Activated gamma-delta T cell (primary cell): ENCODE measurements at places on chromosomes 6 and 20.

GRCh38 chr20:57651881-57652605, 31.8 kb upstream of the ZBP1 start:
- no peak for DNase-seq

DNA sequence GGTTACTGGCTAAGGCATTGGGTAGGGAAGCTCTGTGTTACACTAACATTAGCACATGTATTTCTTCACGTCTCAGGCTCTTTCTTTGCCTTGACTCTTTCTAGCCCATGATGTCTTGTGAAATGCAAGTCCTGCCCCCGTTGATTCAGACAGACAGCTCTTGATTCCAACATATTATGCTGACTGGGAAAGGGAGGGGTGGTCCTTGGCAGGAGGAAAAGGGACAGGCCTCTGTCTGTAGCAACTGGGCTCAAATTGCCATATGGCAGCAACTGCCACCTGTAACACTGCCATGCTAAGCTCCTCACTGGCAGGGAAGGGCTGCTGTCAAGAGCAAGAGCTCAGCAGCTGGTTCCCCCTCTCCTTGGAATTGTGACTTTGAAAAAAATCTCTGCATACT, 5.7 kb upstream of the KCNK15 start:
- DNase-seq: no peak

GRCh38 chr6:45607798-45608197, 230.1 kb upstream of the SUPT3H start:
- DNase-seq: no peak

- no peak for DNase-seq
These were observed 82.6 kb upstream of the DST start for GRCh38 chr6:56725254-56725653.

- no peak for DNase-seq
These were observed 18.2 kb upstream of the SASH1 start for GRCh38 chr6:148324297-148324985.

GRCh38 chr6:35532126-35532525, 19.4 kb upstream of the TULP1 start:
- DNase-seq: no peak

DNA sequence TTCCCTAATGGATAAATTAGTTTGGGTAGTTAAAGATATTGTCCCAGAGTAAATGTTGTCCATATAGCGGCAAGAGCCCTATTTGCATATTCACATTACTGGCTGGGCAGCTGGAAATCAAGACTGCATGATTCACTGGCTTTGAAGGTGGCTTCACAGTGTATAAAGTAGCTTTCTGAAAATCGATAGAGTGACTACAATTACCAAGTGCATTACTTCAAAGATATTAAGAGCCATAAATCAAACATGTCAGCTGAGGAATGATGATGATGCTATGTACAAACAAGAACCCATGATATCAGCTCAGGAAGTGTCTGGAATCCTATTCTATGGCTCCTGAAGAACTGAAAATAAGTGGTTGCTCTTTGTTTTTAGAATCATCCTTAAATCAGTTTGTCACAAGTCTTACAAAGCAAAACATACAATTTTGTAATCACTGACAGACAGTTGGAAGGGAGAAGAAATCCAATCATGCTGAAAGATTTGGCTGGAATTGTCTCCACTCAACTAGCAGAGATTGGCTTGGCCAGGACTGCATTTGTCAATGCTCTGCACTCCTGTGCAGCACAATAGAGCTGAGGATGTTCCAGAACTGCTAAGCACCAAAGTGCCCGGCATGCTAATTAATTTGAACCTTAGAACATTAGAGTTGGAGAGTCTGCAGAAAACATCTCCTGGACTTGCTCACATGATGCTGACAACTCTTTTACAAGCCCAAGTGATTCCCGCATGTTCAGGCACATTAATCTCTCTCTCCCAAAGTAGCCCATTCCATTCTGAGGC, 77.9 kb upstream of the B3GAT2 start:
- no peak for DNase-seq

DNA sequence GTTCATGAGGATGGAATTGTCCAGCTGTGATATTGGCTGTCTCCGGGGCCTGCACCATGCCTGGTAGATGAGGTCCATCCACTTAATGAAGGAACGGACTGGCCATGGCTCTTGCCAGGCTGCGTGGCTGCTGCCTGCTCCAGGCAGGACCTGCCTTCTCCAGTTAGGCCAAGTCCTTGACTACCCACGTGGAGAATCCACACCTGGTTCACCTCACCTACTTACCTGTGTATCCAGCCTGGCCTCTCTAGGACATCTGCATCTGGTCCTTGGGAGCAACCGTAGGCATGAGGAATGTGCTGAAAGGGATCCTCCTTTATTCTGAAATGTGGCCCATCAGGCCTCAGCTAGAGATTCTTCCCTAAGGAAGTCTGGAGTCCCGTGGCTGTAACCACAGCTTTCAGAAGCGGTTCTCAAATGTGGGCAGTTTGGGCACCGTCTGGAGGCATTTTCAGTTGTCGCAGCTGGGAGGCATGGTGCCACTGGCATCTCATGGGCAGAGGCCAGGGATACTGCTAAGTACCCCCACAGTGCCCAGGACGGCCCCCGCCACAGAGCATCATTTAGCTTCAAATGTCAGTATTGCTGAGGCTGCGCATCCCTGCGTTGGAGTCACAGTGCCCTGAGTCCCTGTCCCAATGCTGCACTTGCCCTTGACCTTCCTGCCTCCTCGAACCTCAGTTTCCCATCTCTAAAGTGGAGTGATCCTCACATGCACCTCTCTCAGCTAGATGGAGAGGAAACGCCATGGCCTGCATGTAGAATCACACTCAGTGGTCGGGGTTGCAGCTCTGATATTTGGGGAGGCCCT, 67.5 kb downstream of the PHACTR3 start:
- DNase-seq: no peak

- DNase-seq: no peak
These were observed 99.7 kb downstream of the IRF4 start for GRCh38 chr6:491233-491632.

GRCh38 chr6:160162030-160162566, 40.5 kb downstream of the SLC22A1 start:
- DNase-seq: no peak

- DNase-seq: no peak
These were observed 23.6 kb downstream of the BNIP5 start for GRCh38 chr6:36312854-36313648.

DNA sequence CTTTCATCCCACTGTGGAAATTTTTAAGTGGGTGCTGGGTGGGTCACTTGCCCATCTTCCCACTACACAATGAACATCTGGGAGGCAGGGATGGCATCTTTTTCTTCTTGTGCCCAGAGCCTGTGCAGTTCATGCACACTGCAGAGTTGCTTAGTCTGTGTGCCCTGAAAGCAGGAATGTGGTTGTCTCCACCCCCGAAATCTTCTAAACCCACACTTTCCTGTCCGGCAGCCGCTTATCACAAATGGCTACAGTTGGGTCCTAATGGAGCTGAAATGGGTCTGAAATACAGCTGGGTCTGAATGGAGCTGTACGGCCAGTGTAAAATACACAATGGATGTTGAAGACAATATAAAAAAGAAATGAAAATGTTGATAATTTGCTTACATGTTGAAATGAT, 112.1 kb upstream of the PMEPA1 start:
- DNase-seq: no peak

DNA sequence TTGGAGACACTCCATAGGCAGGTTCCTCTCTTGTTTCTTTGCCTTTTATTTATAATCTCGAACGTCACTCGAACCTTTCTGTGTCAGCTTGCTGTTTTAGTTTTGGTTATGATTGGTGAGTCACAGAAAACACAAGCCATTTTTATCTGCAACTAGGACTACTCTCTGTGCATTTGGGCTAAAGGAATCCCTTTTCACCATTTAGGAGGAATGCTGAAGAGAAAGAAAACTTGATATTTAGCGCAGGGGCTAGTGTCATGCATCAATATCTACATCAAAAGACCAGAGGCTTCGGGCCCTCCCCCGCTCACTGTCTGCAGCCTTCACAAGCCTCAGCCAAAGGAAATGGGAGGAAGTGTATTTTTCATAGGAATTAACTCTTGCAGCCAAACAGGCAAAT, 507.8 kb upstream of the CITED2 start:
- DNase-seq: no peak

DNA sequence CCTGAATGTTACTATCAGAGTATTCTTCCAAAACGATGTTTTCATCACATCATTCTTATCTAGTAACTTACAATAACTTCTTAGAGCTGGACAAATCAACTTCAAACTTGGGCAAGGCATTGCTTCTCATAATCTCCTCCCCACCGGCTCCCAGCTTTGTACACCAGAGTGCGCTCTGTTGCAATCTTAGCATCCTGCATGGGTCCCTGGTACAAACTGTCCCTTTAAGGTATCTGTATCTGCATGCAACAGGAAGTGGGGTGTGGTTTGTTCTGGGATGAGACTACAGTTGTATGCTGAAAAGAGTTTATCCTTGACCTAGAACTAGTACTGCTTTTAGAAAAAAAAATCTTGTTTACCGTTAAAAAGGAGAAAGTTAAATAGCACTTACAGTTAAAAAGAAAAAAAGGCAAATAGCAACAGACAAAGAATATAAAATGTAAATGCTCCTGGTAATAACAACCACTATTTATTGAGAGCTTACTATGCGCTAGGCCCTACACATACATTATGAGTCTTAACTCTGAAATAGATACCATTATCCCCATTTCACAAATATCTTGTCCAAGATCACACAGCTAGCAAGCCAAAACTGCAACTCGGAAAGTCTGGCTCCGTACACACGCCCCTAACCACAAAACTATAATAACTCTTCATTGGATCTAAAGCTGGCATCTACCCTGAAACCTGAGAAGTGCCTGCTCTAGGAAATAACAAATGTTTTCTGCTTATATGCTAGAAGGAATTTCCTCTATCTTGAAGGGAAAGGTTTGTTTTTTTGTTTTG, 9.8 kb upstream of the HECA start:
- DNase-seq: no peak

- no peak for DNase-seq
These were observed 157.2 kb downstream of the CD83 start for GRCh38 chr6:14274546-14275492.

GRCh38 chr6:31558631-31559500, 11.5 kb downstream of the NFKBIL1 start:
- peak; percentile 43 for DNase-seq

GRCh38 chr6:136015531-136015930, 164.0 kb downstream of the PDE7B start:
- no peak for DNase-seq

DNA sequence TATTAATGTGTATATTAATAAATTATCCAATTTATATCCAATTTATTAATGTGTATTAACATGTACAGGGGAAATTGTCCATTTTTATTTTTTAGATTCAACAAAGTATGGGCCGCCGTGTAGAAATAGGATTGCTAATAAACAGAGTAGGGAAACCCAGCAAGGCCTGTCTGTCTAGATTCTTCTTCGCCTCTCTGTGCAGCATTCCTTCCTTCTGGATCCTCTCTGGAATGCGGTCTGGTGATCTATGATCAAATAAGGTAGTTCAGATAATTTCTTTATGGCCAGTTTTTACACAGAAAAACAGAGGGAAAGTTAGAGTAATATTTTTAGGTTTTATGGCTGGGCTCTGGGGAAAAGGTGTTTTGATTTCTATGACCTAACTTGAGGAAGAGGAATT, 19.9 kb upstream of the HFE start:
- no peak for DNase-seq

- no peak for DNase-seq
These were observed 15.9 kb downstream of the BCL2L1 start for GRCh38 chr20:31706607-31707257.

DNA sequence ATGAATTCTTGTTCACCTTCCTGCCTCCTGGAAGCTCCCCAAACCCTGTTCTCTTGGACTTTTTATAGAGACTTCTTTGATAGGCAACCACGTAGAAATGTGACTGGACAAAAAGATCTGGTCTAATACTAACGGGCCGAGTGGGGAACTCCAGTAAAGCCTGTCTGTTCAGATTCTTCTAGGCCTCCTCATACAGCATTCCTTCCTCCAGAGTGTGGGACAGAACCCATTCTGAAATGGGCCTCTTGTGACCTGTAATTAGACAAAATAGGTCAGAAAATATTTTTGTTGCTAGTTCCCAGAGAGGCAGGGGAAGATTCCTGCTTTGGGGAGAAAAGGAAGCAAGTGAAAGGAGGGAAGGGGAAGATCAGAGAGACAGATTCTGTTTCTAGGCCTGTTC, 374.3 kb downstream of the CDH26 start:
- DNase-seq: no peak

DNA sequence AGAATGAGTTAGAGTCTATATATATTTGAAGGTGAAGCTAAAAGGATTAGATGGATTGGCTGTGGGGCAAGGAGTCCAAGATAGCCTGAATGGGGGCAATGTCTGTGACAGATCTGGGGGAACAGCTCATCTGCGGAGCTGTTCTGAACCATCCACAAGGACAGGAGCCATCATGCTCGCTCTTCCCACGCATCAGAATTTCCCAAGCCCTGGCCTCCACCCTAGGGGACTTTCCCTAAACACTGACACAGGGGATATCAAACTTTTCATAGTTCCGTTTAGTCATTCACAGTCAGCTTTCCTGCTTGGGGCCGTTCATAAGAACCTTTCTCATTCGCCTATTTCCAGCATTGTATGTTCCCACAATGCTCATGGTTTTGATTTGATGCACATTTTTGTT, 37.6 kb upstream of the CCN6 start:
- no peak for DNase-seq

DNA sequence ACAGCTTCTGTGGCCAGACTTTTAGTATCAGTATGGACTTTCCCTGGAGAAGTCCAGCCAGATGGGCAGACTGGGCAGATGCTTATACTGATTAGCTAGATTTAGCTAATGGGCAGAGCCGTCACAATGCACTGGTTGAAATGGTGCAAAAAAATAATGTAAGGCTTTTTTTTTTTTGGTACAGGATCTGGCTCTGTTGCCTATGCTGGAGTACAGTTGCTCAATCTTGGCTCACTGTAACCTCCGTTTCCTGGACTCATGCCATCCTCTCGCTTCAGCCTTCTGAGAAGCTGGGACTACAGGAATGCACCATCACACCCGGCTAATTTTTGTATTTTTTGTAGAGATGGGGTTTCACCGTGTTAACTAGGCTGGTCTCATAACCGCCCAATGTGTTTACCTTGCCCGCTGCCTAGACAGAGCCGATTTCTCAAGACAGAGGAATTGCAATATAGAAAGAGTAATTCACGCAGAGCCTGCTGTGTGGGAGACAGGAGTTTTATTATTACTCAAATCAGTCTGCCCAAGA, 16.4 kb upstream of the KIFC1 start:
- DNase-seq: no peak

GRCh38 chr20:750801-751200, 17.5 kb downstream of the SLC52A3 start:
- no peak for DNase-seq

GRCh38 chr20:43138061-43138770, 51.5 kb downstream of the PTPRT start:
- DNase-seq: no peak

DNA sequence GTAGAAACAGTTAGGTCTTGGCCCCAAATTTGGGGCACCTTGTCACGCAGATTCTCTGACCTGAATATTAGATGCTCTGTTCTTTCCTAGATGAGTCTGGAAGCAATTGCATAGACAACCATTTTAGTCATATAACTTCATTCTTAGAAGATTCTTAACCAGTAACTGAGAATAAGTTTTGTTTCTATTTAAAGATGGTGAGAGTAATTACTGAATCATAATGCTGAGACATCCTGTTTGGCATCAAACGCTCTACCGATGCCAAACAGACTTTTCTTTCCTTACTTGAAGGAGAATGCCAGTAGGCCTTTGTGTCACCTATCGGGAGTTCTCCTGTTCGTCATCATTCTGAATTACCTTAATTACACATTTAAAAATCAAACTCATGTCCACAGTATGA, 131.6 kb upstream of the ID4 start:
- DNase-seq: no peak

- DNase-seq: no peak
These were observed 517.6 kb downstream of the BTBD3 start for GRCh38 chr20:12435268-12435667.

GRCh38 chr20:16062661-16063581, 510.3 kb downstream of the KIF16B start:
- no peak for DNase-seq
